ENCODE measurements at places on chromosomes 12 and 14.

DNA sequence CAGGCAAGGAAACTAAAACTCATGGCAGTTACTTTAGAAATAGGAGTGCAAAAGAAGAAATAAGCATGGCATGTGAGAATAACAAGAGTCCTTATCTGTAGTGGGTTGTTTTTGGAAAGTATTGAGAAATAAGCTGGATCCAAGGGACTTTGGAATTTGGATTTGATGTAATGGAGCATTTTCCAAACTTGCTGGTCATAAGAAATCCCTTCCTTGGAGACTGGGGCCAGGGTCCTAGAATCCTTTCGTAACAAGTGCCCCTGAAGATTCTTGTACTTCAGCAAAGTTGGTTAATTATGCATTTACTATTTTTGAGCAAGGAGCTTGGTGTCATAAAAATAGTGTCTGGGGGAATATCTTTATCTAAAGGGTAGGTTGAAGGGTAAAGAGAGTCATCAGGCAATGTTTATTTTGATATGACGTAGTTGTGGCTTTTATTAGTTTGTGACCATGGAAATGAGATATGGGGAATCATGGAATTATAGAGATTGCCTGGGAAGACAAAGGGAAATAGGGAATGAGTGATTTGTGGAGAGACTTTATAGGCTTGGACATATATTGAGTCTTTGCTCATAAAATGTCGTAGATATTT lies 53.9 kb downstream of the WNK1 start:
- DNase-seq: no peak

DNA sequence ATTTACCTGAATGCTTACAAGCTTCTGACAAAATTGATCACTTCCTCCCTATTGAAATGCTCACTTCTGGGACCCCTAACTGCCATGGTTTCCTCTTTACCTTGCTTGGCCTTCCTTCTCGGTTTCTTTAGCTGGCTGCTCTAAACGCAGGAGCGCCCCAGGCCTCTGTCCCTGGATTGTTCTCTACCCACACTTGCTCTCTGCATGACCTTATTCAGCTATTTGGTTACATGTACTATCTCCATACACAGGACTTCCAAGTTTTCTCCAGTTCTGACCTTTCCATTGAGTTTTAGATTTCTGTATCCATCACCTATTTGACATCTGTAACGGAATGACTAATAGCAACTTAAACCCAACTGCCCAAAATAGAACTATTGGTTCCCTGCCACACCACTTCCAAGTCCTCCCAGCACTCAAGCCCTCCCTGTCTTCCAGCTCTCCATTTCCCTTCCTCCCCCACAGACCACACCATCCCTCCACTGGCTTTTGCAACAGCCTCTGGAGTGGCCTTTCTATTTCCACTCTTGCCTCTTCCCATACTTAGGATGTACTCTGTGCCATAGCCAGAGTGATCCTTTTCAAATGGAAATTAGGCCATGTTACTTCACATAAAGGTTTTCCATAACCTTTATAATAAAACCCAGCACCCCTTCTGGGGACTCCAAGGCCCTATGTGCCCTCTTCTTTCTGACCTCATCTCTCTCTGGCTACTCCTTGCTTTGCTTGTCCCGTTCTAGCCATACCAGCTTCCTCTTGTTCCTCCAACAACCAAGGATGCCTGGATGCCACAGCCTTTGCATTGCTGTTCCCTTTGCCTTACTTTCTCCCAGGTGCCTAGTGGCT lies 202.2 kb downstream of the AEBP2 start:
- DNase-seq: no peak

GRCh38 chr14:72883961-72884360 lies 9.9 kb downstream of the DPF3 start:
- DNase-seq: no peak

- DNase-seq: no peak
Measured at GRCh38 chr12:44777044-44777443, 99.1 kb downstream of the NELL2 start.

GRCh38 chr12:67161322-67161918 lies 107.7 kb upstream of the CAND1 start:
- DNase-seq: peak; percentile 29

DNA sequence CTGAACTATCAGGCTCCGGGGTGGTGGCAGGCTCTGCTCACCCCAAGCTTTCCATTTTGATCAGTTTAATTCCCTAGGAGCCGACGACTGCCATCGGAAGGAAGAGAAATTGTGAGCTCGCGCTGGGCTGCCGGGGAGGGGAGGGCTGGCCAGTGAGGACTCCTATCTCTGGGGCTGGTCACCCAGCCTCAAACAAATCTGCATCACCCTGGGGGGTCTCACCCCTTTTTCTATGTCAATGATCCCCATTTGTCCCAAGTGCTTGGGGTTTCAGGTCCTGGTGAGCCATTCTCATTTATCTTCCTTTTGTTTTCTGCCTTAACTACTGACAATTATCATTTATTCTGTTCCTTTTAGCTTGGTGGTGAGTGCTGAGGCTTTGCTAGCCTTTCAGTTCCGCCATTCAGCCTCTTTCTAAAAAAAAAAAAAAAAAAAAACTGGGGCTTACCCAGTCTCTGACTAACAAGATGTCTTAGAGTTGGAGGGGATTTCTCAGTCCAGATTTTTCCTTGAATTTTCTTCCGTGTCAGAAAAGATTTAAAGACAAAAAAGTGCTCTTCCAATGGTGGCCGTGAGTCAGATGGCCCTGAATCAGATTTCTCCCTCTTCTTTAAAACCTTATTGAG lies 22.8 kb upstream of the USP44 start:
- no peak for DNase-seq

- DNase-seq: no peak
Measured at GRCh38 chr12:32536000-32536345, 136.6 kb downstream of the FGD4 start.

- no peak for DNase-seq
Measured at GRCh38 chr12:29731591-29731990, 52.2 kb downstream of the TMTC1 start.

- no peak for DNase-seq
Measured at GRCh38 chr14:94164685-94165431, 9.3 kb upstream of the PPP4R4 start.

- DNase-seq: no peak
Measured at GRCh38 chr12:16893426-16893825, 287.5 kb upstream of the LMO3 start.

DNA sequence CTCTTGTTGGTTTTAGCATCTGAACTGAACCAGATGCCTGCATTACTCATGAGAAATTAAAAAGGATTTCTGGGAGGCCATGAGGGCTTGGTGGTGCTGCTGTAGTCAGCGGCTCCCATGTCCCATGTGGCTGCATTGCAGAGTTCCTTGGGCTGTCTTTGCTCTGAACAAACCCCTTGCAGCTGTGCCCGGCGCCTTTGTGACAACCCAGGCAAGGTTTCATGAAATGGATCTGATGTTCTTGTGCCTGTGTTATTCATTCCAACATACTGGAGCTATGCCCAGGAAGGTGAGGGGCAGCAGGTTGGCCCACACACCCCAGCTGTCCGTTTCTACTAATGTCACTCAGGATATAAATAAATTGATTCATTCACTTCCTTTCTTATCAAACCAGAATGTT lies 40.8 kb downstream of the TGFB3 start:
- DNase-seq: no peak

GRCh38 chr12:117499759-117500485 lies 138.5 kb upstream of the NOS1 start:
- no peak for DNase-seq

GRCh38 chr14:67623114-67623513 lies 3.4 kb downstream of the ARG2 start:
- no peak for DNase-seq

DNA sequence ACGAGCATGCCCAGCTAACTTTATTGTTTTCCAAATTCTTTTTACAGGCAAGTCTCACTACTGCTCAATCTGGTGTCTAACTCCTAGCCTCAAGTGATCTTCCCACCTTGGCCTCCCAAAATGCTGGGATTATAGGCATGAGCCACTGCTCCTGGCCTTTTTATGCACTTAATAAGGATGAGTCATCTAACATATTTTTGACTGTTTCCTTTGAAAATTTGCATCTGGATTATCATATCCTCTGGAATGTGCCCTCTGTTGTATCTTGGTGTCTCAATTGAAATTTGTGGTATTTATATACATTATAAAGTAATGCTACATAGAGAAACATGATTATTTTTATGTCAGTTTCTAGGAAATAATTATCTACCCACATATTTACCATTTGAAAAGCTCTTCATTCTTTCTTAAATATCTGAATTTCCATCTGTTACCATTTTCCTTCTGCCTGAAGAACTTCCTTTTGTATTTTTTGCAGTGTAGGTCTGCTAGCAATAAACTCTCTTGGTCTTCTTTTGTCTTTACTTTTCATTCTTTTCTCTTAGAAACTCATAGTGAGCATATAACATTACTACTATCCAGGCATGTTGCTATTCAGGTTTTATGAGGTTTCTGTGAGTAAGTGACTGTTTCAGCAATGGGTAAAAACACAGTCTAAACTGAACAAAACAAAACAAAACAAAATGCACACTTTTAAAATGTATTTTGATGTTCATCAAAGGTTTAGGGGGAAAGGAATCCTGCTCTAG lies 52.8 kb upstream of the CNOT2 start:
- DNase-seq: no peak

- DNase-seq: no peak
Measured at GRCh38 chr14:93240678-93241000, 33.6 kb downstream of the UBR7 start.

DNA sequence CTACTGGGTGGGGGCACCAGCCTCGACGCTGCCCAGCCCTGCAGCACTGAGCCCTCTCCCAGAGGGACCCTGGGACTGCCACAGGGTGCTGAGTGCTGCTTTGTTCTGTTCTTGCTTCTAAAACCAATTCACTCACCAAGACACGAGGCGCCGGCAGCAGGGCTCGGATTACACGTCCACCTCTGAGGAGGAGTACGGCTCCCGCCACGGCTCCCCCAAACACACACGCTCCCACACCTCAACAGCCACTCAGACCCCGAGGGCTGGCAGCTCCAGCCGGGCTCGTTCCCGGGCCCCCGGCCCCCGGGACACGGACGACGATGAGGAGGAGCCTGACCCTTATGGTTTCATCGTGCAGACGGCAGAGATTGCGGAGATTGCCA lies 24.3 kb downstream of the CEP170B start:
- DNase-seq: no peak

DNA sequence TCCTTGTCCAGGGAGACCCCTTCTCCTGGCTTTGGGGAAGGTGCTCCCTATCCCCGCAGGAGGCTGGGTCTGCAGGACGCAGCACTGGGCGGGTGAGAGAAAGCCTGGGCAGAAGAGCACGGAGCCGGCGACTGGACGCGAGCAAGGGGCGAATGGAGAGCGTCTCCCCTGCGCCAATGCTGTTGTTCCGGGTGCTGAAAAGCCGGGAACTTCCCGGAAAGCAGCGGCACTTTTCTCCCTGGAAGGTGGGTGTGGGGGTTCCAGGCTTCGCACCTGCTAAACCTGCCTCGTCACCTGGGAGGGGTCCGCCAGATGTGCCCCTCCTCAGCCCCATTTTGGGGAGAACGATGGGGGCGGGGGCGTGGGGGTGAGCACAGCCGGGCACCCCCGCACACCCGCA lies 417.1 kb upstream of the TMTC1 start:
- DNase-seq: no peak

- no peak for DNase-seq
Measured at GRCh38 chr12:125092108-125092871, 27.1 kb downstream of the AACS start.

- DNase-seq: no peak
Measured at GRCh38 chr14:63438065-63438757, 105.0 kb downstream of the PPP2R5E start.

DNA sequence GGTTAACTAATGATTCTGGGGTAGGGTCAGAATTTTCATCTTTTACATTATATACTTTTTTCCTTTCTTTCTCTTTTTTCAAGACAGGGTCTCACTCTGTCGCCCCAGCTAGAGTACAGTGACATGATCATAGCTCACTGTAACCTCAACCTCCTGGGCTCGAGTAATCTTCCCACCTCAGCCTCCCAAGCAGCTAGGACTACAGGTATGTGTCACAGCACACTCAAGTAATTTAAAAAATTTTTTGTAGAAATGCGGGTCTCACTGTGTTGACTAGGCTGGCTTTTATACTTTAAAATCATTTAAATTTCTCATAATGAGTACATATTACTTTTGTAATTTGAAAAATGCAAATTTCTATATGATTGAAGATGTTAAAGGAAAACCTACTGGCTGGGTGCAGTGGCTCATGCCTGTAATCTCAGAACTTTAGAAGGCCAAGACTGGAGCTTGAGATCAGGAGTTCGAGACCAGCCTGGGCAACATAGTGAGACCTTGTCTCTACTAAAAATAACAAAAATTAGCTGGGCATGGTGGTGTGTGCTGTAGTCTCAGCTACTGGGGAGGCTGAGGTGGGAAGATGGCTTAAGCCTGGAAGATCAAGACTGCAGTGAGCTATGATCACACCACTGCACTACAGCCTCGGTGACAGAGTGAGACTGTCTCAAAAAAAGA lies 25.7 kb downstream of the R3HDM2 start:
- DNase-seq: no peak

DNA sequence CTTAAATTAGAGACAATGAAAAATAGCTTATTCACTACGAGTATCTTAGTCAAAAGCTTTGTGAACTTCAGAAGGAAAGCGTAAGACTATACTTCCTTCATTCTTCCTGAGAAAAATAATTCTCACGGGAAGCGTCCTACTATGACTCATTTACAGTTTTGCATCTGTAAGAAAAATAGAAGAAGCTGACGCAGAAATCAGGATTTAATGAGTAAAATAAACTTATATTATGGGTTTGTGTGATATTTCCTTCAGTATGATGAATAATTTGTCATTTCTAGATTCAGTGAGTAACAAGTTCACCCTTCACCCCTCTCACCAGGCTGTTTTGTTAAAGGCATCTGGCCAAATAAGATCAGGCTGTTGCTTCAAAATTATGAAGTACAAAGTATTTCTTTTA lies 17.8 kb upstream of the PDE3A start:
- DNase-seq: no peak

- DNase-seq: no peak
Measured at GRCh38 chr12:73892201-73892600, 645.4 kb upstream of the ATXN7L3B start.

DNA sequence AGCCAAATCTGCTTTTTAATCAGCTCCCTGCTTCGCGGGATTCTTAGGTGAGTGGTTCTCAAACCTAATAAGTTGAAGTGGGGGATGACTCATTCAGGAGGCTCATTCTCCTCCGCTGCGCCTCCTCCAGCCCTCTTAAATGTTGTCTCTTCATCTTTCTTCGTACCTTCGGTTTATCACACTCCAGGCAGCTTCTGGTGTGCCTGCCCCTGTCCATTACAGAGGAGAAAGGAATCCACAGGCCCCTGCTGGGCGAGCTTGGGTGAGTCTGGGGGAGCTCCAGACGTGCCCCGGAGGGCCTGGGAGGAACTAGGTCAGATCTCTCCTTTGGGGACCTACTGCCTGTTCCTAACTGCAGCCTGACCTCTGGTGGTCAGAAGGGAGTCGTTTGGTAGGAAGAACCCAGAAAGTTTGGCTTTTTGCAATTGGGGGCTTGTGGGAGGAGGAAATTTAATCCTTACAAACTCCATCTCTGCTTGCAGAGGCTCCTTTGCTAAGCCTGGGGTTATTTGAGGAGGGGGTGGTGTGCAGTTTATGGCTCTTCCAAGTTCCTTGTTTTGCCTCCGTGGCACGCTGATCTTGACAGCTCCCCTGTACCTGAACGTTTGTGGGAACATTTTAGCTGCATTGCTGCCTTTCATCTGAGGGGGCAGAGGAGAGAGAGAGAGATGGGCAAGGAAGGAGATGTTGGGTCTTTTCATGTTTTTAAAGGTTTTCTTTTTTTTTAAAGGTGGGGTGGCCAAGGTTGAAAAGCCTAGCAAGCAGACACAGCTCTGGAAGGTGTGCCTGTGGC lies 84.1 kb upstream of the GNG2 start:
- DNase-seq: peak; percentile 68
